ENCODE measurements at places on chromosomes 4 and X. TPM values are rescaled to one million over a fixed set of nuclear protein-coding genes. Genes with fewer than 3 reads are reported as not detected.

Gene CT47B1
- total RNA-seq: not detected

Gene KLF8
- total RNA-seq: 37.1 TPM

Gene ITGB1BP2
- total RNA-seq: 2.4 TPM

Gene CXCL6
- total RNA-seq: 0.57 TPM

Gene RAB28
- total RNA-seq: 16.4 TPM

Gene OTUD6A
- not detected for total RNA-seq

Gene CMC4
- total RNA-seq: 8.6 TPM

Gene GLUD2
- 0.70 TPM for total RNA-seq

Data from esophagus squamous epithelium (tissue), 5 donors.